Fibroblast of the aortic adventitia (primary cell): ENCODE measurements at places on chromosomes 5 and 9. TPM values are rescaled to one million over a fixed set of nuclear protein-coding genes. Genes with fewer than 3 reads are reported as not detected.

Gene HMCN2
- total RNA-seq, result not detected in 2 replicates

Gene GKAP1
- 1.4 and 2.2 TPM in 2 replicates for total RNA-seq

Gene DCAF12
- total RNA-seq, result 7.6 and 25.9 TPM in 2 replicates

Gene EGR1
- 1.6 and 6.3 TPM in 2 replicates for total RNA-seq

Gene SPINK4
- total RNA-seq, result not detected in 2 replicates

Gene C5orf46
- total RNA-seq, result not detected in 2 replicates

Gene SURF6
- 6.9 and 13.5 TPM in 2 replicates for total RNA-seq

Gene EDIL3
- total RNA-seq, result 48.1 and 248 TPM in 2 replicates

Gene DRD1
- 0.18 TPM in 1 of 2 replicates, not detected in the other for total RNA-seq

Gene GARIN3
- total RNA-seq, result not detected in 2 replicates

Gene PRRX2
- total RNA-seq, result 3.5 and 36.1 TPM in 2 replicates

Gene MARCHF3
- 5.5 and 16.9 TPM in 2 replicates for total RNA-seq

Gene DPYSL3
- total RNA-seq, result 89.6 and 157 TPM in 2 replicates

Gene C5orf63
- total RNA-seq, result 4.0 and 6.3 TPM in 2 replicates

Gene GPX3
- 11.3 and 53.1 TPM in 2 replicates for total RNA-seq

Gene ALAD
- total RNA-seq, result 17.0 and 37.9 TPM in 2 replicates

Gene C9orf50
- 0.98 TPM in 1 of 2 replicates, not detected in the other for total RNA-seq

Gene LTC4S
- 1.5 and 3.3 TPM in 2 replicates for total RNA-seq

Gene CARD6
- total RNA-seq, result 24.2 and 34.3 TPM in 2 replicates

Gene KIAA0825
- total RNA-seq, result 4.3 and 12.2 TPM in 2 replicates

Gene STXBP1
- total RNA-seq, result 25.5 and 40.6 TPM in 2 replicates

Gene SPINK13
- not detected in 2 replicates for total RNA-seq

Gene GCNT1
- 18.0 and 46.9 TPM in 2 replicates for total RNA-seq

Gene N4BP3
- total RNA-seq, result 0.18 and 0.65 TPM in 2 replicates

Gene RAPGEF1
- 20.2 and 33.7 TPM in 2 replicates for total RNA-seq

Gene DIMT1
- total RNA-seq, result 15.0 and 32.7 TPM in 2 replicates

Gene SPINK7
- 0.41 TPM in 1 of 2 replicates, not detected in the other for total RNA-seq

Gene OTP
- not detected in 2 replicates for total RNA-seq

Gene SPINK1
- not detected in 2 replicates for total RNA-seq

Gene PPWD1
- 35.2 and 81.6 TPM in 2 replicates for total RNA-seq

Gene ESM1
- total RNA-seq, result 1.1 and 19.6 TPM in 2 replicates

Gene C9orf153
- 0.41 and 0.45 TPM in 2 replicates for total RNA-seq

Gene ZNF454
- 0.18 and 3.0 TPM in 2 replicates for total RNA-seq

Gene PFN3
- total RNA-seq, result not detected in 2 replicates

Gene IL3
- not detected in 2 replicates for total RNA-seq
